Activated CD4-positive, alpha-beta T cell treated with anti-CD3 and anti-CD28 coated beads, Interleukin-2, amount 10 ng/mL, durations not matched to agents 7 days and 5 days (primary cell): ENCODE measurements at places on chromosomes 4 and X. TPM values are rescaled to one million over a fixed set of nuclear protein-coding genes. Genes with fewer than 3 reads are reported as not detected.

DNA sequence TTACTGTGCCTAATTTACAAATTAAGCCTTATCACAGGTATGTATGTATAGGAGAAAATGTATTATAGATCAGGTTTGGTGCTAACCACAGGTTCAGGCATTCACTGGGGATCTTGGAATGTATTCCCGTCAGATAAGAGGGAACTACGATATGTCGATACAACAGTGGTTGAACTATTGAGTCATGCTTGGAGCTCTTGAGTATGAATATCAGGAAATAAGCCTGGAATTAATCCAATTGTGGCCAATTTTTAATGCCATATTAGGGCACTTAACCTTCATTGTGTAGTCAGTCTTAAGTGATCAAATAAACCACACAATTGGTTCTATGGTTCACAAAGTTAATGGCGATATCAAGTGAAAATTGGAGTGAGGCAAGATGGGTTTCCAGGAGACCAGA, 556.5 kb downstream of the IL1RAPL1 start:
- no peak for DNase-seq

DNA sequence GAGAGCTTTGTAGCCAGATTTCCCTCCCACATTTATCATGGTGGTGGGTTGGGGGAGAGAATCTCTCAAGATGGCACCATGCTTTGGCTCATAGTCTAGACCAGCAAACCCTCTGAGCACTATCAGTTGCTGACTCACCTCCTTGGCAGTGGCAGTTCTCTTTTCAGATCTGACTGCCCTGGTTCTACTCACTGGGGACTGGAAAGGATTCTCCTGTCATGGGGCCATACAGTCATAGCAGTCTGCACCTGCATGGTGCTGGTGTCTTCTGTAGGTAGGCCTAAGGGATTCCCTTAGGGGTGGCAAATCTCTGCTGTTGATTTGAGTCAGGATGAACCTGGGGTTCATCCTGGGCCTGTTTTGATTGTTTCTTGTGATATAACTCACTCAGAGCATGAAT, 2.6 kb downstream of the TEX13B start:
- DNase-seq = no peak

DNA sequence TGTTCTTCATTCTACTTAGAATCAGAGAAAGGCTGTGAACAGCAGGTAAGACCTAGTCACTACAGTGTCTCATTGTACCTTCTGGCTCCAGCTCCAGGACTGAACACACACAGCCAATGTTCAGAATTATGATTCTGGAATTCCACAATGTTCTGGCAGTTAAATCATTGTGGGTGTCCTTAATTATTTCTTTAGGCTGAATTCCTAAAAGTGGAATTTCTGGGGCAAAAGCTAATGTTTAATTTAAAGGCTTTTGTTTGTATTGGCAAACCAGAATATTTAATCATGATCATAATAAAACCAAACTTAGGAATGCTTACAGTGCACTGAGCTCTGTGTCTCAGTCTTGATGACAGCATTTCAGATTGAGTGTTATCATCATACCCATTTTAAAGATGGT, 67.0 kb upstream of the FAT1 start:
- DNase-seq = no peak

DNA sequence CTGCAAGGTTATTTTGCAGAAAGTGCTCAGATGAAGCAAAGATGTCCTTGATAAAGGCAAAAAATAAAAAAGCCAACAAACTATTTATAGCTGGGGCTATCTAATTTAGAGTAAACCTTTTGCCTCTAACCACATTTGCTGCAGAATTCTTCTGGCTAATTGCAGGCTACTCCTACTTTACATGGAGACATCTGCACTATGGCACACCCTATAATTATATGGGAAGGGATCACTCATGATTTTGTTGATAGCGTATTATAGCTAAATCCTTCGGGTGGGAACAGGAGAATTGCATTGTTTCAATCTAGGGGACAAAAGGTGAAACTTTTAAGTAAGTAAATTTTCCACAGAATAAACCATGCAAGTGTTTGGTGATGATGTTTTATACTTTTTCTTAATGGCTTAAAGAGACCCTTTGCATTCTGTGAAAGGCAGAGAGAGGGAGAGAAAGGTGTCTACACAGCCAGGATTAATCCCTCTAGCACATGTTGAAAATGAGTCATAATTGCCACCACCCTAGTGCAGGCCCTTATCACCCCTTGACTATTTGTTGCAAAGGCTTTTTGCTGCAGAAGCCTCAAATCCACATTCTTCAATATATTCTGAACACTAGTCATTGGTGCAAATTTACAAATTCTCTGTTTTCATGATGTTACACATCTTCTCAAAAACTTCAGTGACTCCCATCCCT, 221.3 kb upstream of the BMP3 start:
- DNase-seq = no peak

- DNase-seq = no peak
These were observed 45.0 kb downstream of the NOCT start for GRCh38 chr4:139060591-139060990.

Gene TMEM144
- not detected for total RNA-seq

Gene IL1RAPL1
- not detected for total RNA-seq
